Skin of body (tissue), 3 donors: ENCODE measurements at places on chromosomes 4 and X. TPM values are rescaled to one million over a fixed set of nuclear protein-coding genes. Genes with fewer than 3 reads are reported as not detected.

DNA sequence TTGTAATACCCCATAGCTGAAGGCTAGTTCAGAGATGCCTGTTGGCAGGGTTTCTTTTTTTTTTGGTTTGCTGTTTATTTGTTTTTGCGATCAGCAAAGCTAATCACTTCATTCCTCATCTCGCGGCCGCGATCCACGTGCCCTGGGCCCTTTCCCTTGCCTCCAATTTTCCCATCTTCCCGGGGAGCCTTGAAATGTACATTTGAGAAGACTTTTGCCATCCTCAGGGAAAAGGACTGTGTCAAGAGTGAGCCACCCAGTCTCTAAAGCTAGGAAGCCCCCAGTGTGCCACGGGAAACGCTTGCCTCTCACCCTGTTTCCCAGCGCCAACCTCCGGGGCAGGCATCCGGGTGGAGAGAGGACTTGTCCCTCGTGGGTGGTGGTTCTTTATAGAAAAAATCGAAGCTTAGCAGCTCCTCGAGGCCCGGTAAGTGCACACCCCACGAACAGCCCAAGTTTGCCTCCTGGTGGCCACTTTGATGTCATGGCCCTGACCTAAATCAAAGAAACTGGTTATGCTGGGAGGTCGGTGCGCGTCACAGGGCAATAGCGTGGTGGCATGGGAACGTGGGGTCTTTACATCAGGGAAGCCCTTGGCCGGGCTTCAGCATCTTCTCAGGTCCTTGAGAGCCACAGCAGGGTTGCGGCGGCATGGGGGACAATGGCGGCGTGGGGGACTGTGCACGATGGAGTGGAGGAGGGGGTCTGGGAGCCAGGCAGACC lies 42.0 kb downstream of the MAP7D3 start:
- no peak for DNase-seq

SLITRK2 gene
- 2.5 TPM for total RNA-seq

DNA sequence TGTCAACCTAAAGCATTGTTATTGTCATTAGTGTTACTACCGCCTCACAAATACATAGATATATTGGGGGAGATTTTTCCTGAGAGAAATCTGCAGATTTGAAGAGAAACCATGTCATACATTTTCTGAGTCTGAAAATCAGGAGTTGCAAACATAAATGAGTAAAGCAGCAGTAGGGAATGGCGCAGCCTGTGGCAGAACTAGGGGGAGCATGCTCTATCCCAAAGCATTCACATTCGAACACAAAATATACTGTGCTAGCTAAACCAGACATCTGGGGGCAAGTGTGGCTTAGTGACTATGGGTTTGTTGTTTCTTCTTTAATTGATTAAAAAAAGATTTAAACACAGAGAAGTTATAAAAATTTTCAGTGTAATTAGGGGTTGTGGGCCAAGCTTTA lies 83.2 kb downstream of the CPE start:
- DNase-seq, result no peak

GRCh38 chrX:40622479-40623138 lies 619 bp upstream of the MPC1L start:
- DNase-seq, result no peak

DNA sequence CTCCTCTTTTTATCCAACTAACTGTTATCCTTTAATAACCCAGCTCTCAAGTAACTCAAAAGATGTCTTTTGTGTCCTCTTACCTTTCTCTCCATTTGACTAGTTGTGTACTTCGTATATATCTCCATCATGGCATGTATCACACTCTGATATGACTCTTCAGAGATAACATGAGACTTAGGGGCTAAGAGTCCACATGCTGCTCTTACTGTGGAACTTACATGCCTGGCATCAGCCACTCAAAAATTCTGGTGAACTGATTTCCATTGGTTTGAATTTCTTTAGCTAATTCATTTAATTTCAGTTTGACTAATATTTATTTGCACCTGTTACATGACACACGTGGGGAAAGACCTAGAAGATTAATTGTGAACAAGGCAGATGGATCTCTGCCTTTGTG lies 317.3 kb downstream of the HS3ST1 start:
- DNase-seq, result no peak

GRCh38 chr4:15400981-15401671 lies 26.7 kb upstream of the C1QTNF7 start:
- peak; percentile 24 for DNase-seq

DNA sequence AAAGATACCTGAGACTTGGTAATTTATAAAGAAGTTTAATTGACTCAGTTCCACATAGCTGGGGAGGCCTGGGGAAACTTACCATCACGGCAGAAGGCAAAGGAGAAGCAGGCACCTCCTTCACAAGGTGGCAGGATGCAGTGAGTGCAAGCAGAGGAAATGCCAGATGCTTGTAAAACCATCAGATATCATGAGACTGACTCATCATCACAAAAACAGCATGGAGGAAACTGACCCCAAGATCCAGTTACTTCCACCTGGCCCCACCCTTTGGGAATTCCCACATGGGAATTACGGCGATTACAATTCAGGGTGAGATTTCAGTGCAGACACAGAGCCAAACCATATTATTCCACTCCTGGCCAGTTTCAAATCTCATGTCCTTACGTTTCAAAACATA lies 514.7 kb upstream of the SPANXN1 start:
- no peak for DNase-seq

CT45A10 gene
- total RNA-seq, result not detected

KLB gene
- 6.4 TPM for total RNA-seq

HAND2 gene
- total RNA-seq, result 1.1 TPM

ZDHHC15 gene
- total RNA-seq, result 3.0 TPM

- no peak for DNase-seq
Measured at GRCh38 chr4:119518230-119518892, 110.2 kb downstream of the PDE5A start.

HS3ST1 gene
- 0.69 TPM for total RNA-seq

USP17L30 gene
- not detected for total RNA-seq

GLRA3 gene
- total RNA-seq, result not detected

DNA sequence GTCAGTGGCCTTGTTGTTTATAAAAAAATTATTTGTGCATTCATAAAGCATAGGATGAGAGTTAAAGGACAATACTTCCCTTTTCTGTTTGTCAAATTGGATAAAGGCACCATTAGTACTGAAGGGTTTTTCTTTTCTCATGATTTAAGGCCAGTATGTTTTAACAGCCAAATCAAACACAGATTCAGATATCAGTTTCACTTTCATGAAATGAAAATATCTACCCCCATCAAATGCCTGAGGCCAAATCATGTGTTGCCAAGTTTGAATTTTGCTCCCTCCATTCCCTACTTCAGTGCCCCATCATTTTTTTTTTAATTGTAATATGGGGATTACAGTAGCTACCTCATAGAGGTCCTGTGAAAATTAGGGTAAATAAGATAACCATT lies 745.9 kb downstream of the RPA4 start:
- no peak for DNase-seq

DNA sequence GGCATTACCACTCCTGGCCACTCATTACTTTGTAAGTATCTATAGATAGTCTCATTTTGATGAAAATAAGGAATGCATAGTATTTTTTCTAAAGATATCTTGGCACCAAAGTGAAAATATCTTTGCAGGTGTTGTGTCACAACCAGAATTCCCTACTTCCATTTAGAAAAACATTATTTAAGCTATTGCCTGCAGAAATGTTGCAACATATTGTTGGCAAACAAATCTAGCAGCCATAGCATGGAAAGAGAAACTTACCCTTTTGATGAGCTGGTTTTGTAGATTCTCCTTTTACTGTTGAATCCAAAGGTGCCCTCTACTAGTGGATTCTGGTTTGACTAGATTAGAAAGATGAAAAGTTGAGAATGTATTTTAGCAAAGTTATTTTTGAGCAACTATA lies 138.8 kb downstream of the AREG start:
- DNase-seq, result no peak

DNA sequence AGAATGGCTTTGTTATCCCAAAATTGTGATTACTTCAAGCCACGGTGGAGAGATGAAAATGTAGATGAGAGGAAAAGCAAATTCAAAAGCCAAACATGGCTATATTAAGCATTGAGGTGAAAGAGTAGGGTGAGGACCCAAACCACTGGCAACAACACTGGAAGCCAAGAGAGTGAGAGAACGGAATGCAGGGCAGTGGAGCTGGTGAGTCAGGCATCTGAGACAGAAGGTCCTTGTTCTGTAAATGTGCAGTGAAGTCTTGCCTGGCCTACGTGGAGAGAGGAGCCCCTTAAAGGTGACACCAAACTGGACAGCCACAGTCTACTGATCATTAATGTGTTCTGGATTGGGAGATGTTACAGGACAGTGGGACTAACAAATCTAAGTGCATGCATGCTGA lies 22.8 kb upstream of the SEC24B start:
- no peak for DNase-seq

- DNase-seq, result no peak
Measured at GRCh38 chr4:108717386-108717785, 45.5 kb downstream of the ETNPPL start.

ZXDA gene
- total RNA-seq, result 6.7 TPM

DRP2 gene
- 0.69 TPM for total RNA-seq

RHOXF2B gene
- total RNA-seq, result not detected

GRCh38 chr4:71257761-71258160 lies 81.1 kb upstream of the SLC4A4 start:
- no peak for DNase-seq

- no peak for DNase-seq
Measured at GRCh38 chr4:150325872-150326271, 247.6 kb downstream of the DCLK2 start.

PRR32 gene
- total RNA-seq, result 3.5 TPM

GRCh38 chr4:11801466-11802446 lies 373.1 kb upstream of the HS3ST1 start:
- DNase-seq, result no peak

DNA sequence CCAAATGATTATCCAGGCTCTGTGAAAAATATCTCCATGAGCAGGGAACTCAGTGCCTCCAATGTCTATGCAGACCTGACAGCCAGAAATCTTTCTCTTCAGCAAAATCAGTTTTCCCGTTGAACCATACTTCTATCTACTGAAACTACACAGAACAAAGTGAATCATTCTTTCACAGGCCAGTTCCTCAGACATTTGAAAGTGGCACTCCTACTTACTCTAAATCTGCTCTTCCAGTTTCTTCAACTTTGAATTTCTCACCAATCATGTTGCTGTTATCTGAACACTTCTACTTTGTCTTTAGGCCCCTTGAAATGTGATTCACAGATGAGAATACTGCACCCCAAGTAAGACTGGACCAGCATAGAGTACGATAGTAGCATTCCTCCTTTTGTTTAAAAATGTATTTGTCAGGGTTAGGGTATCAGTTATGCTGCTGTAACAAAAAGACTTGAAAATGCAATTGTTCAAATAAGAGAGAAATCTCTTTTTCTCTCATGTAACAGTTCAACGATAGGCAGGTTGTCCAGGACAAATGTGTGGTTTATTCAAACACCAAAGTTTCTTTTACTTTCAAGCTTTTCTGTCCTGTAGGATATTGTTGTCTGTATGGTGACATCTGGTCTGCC lies 210.6 kb upstream of the KLF3 start:
- DNase-seq, result no peak

NRK gene
- 36.1 TPM for total RNA-seq

DDX53 gene
- total RNA-seq, result not detected
